Type B pancreatic cell (in vitro differentiated cells): ENCODE measurements at places on chromosomes 3 and 15. TPM values are rescaled to one million over a fixed set of nuclear protein-coding genes. Genes with fewer than 3 reads are reported as not detected.

DNA sequence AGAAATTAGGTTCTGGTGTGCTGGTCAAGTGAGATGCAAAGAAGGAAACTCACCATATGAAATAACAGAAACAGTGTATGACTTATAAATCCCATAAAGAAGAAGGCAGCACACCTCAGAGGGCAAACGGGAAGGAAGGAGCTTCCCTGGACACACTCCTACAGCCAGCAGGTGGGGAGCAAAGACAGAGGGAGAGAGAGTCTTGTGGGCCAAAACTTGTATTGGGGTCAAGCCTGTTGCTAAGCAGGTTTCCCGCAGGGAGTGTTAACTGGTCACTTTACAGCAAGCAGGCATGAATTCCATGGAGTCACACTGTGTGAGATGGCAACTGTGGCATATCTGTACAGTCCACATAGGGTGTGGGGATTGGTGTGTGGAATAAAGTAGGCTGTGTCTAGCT lies 222.9 kb upstream of the NDN start:
- no peak overlapping the region for H3K4me3 ChIP-seq
- H3K4me1 ChIP-seq = no peaks in the 10 kb centered on the region
- no peak for DNase-seq
- H3K27ac ChIP-seq = no peak overlapping the region
- no peaks in the 10 kb centered on the region for H3K27me3 ChIP-seq
- H3K36me3 ChIP-seq = no peaks in the 10 kb centered on the region

DNA sequence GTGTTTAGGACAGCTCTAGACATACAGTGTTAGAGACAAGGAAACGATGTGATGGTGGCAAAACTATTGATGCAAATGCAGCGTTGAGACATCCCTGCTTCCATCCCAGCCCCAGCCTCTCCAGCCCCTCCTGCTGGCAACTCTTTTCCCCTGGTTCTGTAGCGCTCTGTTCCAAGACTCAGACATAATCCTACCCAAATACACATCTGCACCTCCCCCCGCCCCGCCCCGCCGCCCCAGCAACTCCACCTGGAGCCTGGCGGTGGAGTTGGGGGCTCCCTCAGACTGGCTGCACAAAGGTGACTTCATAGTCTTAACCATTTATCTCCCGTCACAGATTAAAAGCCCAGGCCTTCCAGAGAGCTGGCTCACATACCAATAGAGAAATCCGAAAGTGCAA lies 7.2 kb upstream of the SEC22A start:
- no peak overlapping the region for H3K27ac ChIP-seq
- H3K27me3 ChIP-seq = no peaks in the 10 kb centered on the region
- H3K4me3 ChIP-seq = no peak overlapping the region
- H3K4me1 ChIP-seq = no peaks in the 10 kb centered on the region
- DNase-seq = no peak

GRCh38 chr15:63274427-63274826 lies 3.0 kb upstream of the APH1B start:
- H3K27ac ChIP-seq = no peak overlapping the region
- DNase-seq = no peak
- H3K4me3 ChIP-seq = no peak overlapping the region
- peaks cover 14% of the 10 kb centered on the region for H3K4me1 ChIP-seq
- H3K36me3 ChIP-seq = peaks cover 6% of the 10 kb centered on the region

Gene CACNA2D3
- total RNA-seq = 1.8 and 2.5 TPM in 2 replicates

- H3K27me3 ChIP-seq = peaks cover 7% of the 10 kb centered on the region
- H3K4me1 ChIP-seq = no peaks in the 10 kb centered on the region
- no peak overlapping the region for H3K27ac ChIP-seq
- no peak overlapping the region for H3K4me3 ChIP-seq
- H3K36me3 ChIP-seq = no peaks in the 10 kb centered on the region
- no peak for DNase-seq
These were observed 18.4 kb upstream of the TSEN2 start for GRCh38 chr3:12465836-12466225.
